ENCODE measurements at places on chromosomes 6 and 20. TPM values are rescaled to one million over a fixed set of nuclear protein-coding genes. Genes with fewer than 3 reads are reported as not detected.

The SLC22A16 gene
- not detected for total RNA-seq

The BAK1 gene
- total RNA-seq, result 18.0 TPM

The CRISP2 gene
- total RNA-seq, result not detected

The BNIP5 gene
- not detected for total RNA-seq

The PANK2 gene
- 68.6 TPM for total RNA-seq

The RIPK1 gene
- 23.2 TPM for total RNA-seq

The RIMS4 gene
- total RNA-seq, result not detected

The GPR63 gene
- 0.44 TPM for total RNA-seq

The SGK1 gene
- total RNA-seq, result 113 TPM

The CABLES2 gene
- total RNA-seq, result 2.8 TPM

The TMEM74B gene
- not detected for total RNA-seq

The PIGU gene
- total RNA-seq, result 8.2 TPM

The LY6G6C gene
- total RNA-seq, result not detected

The MDC1 gene
- 4.6 TPM for total RNA-seq

The ZSCAN12 gene
- total RNA-seq, result 9.3 TPM

The HCRTR2 gene
- total RNA-seq, result not detected

The ENPP3 gene
- total RNA-seq, result under 0.01 TPM

The MEP1A gene
- not detected for total RNA-seq

The KHDC1 gene
- total RNA-seq, result 3.9 TPM

The OGFRL1 gene
- 11.0 TPM for total RNA-seq

The VPS52 gene
- total RNA-seq, result 35.6 TPM

The TRAPPC3L gene
- total RNA-seq, result not detected

The VSX1 gene
- not detected for total RNA-seq

The SLC17A3 gene
- total RNA-seq, result not detected

The RXRB gene
- 23.9 TPM for total RNA-seq

The STX11 gene
- total RNA-seq, result 0.77 TPM

The TBXT gene
- total RNA-seq, result not detected

The MRAP2 gene
- total RNA-seq, result 4.9 TPM

The HLA-DQB1 gene
- not detected for total RNA-seq

The HCK gene
- not detected for total RNA-seq

The XKR7 gene
- not detected for total RNA-seq
